ENCODE measurements at places on chromosomes 12 and 14.

DNA sequence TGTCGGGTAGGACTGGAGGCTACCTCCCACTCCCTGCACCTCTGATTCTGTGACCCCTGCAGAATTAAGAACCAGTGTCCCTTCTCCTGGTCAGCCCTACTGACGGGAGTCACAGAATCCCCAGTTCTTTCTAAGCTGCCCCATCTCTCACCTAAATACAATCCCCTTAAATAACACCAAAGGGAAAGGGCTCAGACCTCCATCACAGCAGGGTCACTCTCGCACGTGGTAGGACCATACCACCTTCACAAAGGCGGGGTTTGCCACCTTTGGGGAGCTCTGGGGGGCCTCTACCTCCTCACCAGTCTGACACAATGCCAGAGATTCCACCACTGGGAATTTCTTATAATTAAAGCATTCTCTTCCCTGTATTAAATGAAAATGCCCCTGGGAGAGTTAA lies 35.6 kb downstream of the DAD1 start:
- no peak for DNase-seq

- no peak for DNase-seq
Measured at GRCh38 chr14:103820908-103821307, 26.5 kb downstream of the PPP1R13B start.

DNA sequence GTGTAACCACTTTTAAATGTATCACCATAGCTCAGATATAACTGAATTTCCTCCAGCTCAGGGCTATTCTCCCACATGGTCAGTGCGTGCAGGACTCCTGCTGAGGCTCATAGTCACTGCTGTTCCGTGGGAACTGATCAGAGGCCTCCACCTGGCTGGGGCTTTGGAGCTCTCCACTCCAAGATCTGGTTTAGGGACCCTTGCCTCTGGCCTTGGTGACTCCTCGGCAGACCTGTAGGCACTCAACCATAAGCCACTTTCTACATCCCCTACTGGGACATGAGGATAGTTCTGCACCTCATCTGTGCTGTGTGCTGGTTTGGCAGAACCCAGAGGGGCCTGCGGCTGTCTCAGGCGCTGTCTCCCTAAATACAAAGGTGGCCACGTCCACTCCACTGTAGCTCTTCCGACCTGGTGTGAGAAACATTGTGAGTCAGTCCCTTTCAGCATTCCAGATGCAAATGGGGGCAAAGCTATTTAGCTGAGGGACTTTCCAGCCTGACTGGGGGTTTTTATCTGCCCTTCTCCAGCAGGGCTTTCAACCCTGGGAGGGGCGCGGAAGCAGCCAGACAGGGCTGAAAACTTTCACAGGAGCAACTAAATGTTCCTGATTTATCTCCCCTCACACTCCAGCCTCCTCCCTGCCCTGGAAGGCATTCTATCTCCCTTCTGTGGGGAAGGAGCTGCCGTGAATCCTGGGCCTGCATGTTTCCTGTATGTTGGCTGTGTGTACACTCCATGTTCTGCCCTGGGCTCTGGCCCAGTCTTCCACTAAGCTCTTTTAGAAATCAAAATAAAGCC lies 218.3 kb upstream of the DAAM1 start:
- DNase-seq: no peak

GRCh38 chr14:36755756-36756155 lies 94.1 kb downstream of the PAX9 start:
- DNase-seq: no peak

GRCh38 chr12:65306366-65307168 lies 28.1 kb downstream of the MSRB3 start:
- no peak for DNase-seq

DNA sequence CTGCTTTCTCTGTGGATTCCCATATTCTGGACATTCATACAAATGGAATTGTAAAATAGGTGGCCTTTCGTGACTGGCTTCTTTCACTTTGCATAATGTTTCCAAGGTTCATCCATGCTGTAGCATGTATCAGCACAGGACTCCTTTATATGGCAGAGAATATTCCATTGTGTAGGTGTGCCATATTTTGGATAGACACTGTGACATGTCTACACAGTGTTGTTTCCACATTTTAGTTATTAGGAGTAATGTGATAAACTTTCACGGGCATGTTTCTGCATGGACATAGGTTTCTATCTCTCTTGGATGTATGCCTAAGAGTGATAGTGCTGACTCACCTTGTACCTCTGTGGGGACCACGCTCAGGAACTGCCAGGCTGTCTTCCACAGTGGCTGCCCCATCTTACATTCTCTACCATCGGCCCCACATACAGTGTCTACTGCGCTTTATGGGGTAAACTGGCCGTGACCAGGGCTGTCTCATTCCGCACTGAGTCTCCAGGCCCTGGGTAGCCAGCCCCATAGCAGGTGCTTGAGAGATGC lies 7.1 kb upstream of the KRT84 start:
- DNase-seq: no peak

DNA sequence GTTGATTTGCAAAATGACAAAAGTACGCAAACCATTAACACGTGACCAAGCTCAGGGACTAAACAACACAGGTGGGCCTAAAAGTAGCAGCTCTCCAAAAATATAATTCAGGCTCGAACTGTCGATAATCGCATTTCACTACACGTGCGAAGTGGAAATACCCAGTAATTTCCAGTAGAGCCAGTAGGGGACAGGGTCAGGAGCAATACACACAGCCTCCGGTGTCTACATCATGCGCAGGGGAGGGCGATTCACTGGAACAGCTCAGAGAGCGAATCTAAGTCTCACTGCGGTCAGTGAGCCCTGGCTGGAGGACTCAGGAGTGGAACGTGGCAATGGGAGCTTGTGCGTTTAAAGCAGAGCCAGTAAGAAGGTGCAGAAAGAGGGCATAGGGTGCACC lies 40.4 kb downstream of the SETD3 start:
- DNase-seq: no peak

DNA sequence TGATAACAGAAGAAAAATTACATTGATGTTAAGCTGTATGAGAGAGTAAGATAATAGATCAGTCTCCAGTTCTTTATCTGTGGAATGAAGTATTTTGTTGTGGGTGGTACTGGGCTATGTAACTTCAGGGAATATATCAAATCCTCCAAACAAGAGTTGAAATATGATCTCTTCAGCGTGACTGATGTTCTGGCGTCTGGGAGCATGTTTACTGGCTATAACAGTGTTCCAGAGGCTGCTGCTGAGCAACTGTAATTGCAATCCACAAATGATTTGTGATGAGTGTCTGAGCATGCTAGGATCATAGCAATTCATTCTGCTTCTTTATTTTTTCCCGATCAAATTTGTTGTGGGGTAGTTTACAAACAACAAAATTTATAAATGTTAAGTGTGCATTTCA lies 18.6 kb upstream of the CCDC198 start:
- no peak for DNase-seq

DNA sequence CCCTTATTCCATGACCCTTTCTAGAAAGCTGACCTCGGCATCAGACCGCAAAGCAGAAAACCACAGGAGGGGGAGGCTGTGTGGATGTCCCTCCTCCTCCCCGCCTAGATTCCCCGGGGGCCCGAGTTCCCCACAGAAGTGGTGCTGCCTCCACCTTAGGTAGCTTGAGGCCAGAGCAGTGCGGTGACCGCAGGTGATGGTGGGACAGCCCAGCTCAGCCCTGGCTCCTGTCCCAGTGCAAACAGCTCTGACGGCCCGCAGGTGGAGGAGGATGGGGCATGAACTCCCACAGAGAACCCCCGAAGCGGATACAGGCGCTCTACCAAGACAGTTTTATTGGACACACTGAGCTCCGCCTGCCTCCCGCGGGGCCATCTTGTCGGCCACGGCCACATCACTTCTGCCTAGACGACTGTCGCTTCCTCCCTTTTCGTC lies 19.5 kb downstream of the ARL6IP4 start:
- no peak for DNase-seq

- DNase-seq: no peak
Measured at GRCh38 chr14:75783184-75783583, 122.1 kb downstream of the TTLL5 start.

DNA sequence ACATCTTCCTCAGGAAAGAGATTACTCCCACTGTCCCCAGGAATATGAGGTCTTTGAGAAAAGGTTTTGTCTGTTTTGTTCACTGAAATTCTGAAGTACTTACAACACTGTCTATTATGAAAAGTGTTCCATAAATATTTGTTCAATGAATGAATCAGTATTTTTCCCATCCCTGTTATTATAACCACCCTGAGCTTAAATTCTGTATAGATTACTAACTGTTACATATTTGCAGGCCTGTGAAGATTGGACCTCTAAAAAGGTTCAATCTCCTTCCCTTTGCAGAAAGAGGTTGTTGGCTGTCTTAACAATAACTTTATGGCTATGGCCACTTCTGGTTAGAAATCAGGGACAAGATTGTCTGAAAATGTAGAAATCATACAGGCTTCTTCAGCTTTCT lies 174.5 kb upstream of the NPAS3 start:
- DNase-seq: no peak

DNA sequence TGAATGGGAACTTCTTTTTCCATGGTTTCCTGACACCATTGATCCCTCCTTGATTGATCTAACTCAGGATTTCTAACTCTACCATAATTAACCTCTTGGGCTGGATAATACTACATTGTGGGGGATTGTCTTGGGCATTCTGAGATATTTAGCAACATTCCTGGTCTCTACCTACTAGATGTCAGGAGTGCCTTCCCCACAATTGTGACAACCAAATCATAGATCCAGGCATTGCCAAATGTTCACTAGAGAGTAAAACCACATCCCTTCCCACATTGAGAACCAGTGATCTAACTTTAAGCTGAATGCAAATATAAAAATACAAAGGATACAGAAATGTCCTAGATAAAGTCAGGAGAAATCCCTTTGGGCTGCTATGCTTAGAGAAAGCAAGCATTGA lies 36.9 kb upstream of the CCDC198 start:
- DNase-seq: no peak

- no peak for DNase-seq
Measured at GRCh38 chr12:90574676-90575075, 380.3 kb downstream of the CCER1 start.

DNA sequence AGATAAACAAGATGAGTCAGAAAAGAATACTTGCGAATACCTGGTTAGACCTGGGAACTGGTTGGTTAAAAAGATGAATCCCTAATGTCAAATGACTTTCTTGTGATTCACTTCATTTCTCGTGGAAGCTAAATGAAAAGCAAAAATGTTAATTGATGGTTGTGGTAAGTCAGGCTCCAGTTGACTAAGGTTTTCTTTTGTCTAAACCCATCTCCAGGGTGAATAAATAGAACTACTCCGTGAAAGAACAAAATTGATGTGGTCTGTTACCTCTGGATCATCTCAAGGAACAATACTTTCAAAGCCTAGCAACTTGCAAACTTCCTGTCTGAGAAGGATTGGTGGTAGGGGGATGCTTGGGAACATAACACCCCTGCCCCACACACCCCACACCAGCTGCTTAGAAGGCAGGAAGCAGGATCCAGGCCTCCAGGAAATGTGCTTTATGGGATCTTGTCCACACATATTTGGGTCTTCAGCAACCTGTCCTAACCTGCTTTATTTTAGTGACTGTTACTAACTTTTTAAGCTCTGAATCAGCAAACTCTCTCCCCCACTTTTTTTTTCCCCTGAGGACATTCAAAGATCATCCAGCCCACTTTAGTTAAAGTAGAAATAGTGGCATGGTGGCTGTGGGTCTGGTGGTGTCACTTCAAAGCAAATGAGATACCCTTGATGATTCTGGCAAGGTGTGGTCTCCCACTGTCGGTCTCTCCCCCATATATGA lies 60.4 kb upstream of the PTHLH start:
- DNase-seq: no peak

GRCh38 chr12:3718100-3718499 lies 34.8 kb downstream of the CRACR2A start:
- no peak for DNase-seq

GRCh38 chr12:132806857-132807256 lies 21.8 kb downstream of the GOLGA3 start:
- DNase-seq: no peak

GRCh38 chr12:69099201-69099837 lies 140.1 kb upstream of the CPSF6 start:
- no peak for DNase-seq

DNA sequence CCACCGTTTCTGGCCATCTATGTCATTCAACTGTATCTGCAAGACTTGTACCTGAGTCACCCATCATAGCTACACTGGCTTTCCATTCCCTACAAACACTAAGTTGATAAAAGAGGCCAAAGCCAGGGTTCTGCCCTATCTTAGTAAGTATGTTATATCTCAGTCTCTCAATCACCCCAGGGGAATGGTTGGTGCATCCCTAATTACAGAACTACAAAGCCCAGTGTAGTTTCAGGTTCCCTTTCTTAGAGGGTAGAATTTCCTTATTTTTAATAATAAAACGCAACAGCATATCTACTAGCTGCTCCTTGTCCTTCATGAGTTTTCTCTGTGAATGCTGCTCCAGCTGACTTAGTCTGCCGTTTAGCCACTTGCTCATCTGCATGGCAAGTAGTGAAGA lies 57.6 kb downstream of the ST8SIA1 start:
- DNase-seq: no peak

Measured in amniotic stem cell (primary cell).